ENCODE measurements at places on chromosomes 7 and 10. TPM values are rescaled to one million over a fixed set of nuclear protein-coding genes. Genes with fewer than 3 reads are reported as not detected.

Gene RBP3
- not detected for total RNA-seq

Gene TUBB8
- not detected for total RNA-seq

Gene TUBAL3
- total RNA-seq, result not detected

Gene STEAP2
- total RNA-seq, result 36.2 TPM

Gene NODAL
- total RNA-seq, result not detected

Gene MDH2
- 87.9 TPM for total RNA-seq

Gene ZSWIM8
- 116 TPM for total RNA-seq

Gene SLC16A12
- 0.21 TPM for total RNA-seq

Gene EMX2
- 1.6 TPM for total RNA-seq

Gene GIMAP7
- total RNA-seq, result 41.8 TPM

Gene ZNF680
- total RNA-seq, result 23.5 TPM

Gene LIPN
- 0.58 TPM for total RNA-seq

Gene TMEM225B
- total RNA-seq, result 1.7 TPM

Gene ATE1
- 30.0 TPM for total RNA-seq

Gene PRPS1L1
- not detected for total RNA-seq

Gene AKR1C4
- not detected for total RNA-seq

Gene SFTPA2
- not detected for total RNA-seq

Gene DNAH11
- 2.6 TPM for total RNA-seq

Gene TNS3
- total RNA-seq, result 117 TPM

Gene ACSM6
- total RNA-seq, result 0.99 TPM

Gene ANXA8
- 0.27 TPM for total RNA-seq

Gene OR2A25
- total RNA-seq, result not detected

Gene PODXL
- total RNA-seq, result 55.5 TPM

Gene CRHR2
- 0.23 TPM for total RNA-seq

Gene MCM10
- 0.78 TPM for total RNA-seq

Gene LBX1
- not detected for total RNA-seq

Gene NEUROD6
- not detected for total RNA-seq

Gene MEST
- 9.0 TPM for total RNA-seq

Gene GSDME
- 18.6 TPM for total RNA-seq

Gene RBM20
- 11.2 TPM for total RNA-seq

Gene CNPY1
- total RNA-seq, result not detected

Gene PRKG1
- total RNA-seq, result 153 TPM

Gene BICC1
- total RNA-seq, result 17.3 TPM

Gene CPVL
- 50.2 TPM for total RNA-seq

Gene KBTBD2
- 49.8 TPM for total RNA-seq

Gene SLC26A3
- not detected for total RNA-seq

Gene POLR3A
- 16.3 TPM for total RNA-seq

Gene COMTD1
- 14.3 TPM for total RNA-seq

Gene AOAH
- total RNA-seq, result 34.9 TPM

Gene NIPSNAP2
- 40.9 TPM for total RNA-seq

Gene MCM7
- total RNA-seq, result 45.8 TPM

Gene AGAP9
- 21.8 TPM for total RNA-seq
